ENCODE measurements at places on chromosomes 4 and X.

DNA sequence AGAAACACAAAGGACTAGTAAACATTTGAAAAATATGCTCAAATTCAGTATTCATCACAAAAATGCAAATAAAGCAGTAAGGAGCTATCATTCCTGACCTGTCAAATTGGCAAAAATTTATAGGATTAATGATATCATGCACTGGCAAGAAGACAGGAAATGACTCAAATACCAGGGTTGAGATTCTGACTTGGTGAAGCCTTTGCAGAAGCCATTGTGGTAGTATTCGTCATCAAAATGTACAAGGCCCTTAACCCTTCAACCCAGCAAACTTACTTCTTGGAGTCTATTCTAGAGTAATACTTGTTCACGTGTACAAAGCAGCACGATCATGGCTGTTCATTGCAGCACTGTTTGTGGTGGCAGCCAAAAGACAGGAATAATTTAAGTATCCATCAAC is 132.4 kb downstream of the ENOX2 start:
- no peak for DNase-seq

DNA sequence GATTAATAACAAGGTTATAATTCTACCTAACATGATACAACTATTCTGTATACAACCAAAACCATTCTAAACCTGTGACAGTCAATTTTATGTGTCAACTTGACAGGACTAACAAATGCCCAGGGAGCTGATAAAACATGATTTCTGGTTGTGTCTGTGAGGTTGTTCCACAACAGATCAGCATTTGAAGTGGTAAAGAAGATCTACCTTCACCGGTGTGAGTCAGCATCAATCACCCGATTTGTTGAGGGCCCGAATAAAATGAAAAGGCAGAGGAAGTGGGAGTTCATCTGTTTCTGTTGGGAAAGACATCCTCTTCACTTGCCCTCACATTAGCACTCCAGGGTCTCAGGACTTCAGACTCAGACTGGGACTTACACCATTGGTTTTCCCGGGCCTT is 187.9 kb downstream of the MAB21L2 start:
- DNase-seq = no peak

- peak; percentile 14 for DNase-seq
Measured at GRCh38 chrX:39149761-39150160, 348.5 kb downstream of the MID1IP1 start.

GRCh38 chr4:125787707-125788106 is 473.0 kb downstream of the FAT4 start:
- no peak for DNase-seq

GRCh38 chr4:41748571-41749475 is at the start of gene PHOX2B:
Gene PHOX2B (minus strand): TSS chr4:41748725. CDS start chr4:41748610, 115 bp downstream.
- DNase-seq = no peak

GRCh38 chr4:109655396-109655795 is 47.8 kb downstream of the CASP6 start:
- DNase-seq = no peak

GRCh38 chr4:102356562-102357202 is 11.4 kb upstream of the SLC39A8 start:
- no peak for DNase-seq

- peak; percentile 3 for DNase-seq
Measured at GRCh38 chrX:19017271-19017670, 33.4 kb upstream of the PHKA2 start.

DNA sequence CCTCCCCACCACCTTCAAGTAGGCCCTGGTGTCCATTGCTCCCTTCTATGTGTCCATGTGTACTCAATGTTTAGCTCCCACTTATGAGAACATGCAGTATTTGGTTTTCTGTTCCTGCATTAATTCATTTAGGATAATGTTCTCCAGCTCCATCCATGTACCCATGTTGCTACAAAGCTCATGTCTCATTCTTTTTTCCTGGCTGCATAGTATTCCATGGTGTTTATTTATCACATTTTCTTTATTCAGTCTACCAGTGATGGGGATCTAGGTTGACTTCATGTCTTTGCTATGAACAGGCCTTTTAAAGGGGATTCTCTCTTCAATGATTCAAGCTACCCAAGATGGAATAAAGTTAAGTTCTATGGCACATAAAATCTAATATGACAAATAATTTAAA is 119.6 kb downstream of the PPP3CA start:
- no peak for DNase-seq

GRCh38 chrX:53347948-53348347 is 66.6 kb upstream of the IQSEC2 start:
- DNase-seq = no peak

DNA sequence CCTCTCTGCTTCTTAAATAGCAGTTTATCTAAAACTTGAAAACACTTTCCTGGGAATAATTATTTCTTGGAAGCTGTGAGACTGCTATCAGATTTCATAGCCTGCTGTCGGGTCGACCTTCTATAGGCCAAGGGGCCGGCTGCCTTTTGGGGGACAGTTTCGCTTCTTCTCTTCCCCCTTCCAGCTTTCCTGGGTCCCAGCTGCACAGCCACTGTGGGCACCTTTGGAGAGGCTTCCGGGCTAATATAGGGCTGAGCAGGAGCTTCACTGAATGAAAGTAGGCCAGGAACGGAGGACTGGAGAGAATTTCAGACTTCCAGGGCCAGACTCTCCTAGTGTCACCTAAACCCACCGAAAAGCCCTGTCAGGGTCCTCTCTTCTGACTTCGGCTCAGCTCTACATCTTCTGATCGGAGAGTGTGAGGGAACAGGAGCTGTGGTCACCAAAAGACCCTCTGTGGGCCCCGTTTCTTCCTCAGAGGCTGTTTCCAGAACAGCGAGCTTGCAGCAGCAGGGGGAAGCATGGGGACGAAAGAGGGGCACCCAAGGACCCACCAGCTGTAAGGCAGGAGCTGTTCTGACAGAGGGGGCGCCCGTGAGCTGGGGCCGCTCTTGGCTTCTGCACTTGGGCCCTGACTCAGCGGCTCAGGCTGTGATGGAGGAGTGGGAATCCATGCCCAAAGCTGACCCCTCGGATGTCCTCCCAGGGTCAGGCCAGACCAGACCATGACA is 620.6 kb downstream of the BCOR start:
- DNase-seq = peak; percentile 4

DNA sequence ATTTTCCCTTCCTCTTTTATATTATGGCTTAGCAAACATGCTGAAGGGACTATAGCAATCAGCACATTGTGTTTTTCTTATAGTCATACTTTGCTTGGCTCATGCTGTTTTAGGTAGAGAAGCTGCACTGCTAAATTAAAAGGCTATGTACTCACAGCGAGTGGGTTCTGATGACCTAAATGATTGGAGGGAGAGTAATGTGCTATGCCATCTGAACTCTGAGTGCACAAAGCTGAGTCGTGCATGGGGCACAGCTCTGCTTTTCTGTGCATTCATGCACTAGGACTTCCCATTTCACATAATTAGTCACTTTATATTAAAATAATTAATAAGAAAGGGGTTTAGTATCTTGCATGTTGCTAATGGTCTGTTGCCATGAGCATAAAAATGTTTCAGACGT is 132.7 kb upstream of the ADGRL3 start:
- no peak for DNase-seq

GRCh38 chr4:45692131-45692735 is 431.6 kb downstream of the GABRG1 start:
- DNase-seq = no peak

DNA sequence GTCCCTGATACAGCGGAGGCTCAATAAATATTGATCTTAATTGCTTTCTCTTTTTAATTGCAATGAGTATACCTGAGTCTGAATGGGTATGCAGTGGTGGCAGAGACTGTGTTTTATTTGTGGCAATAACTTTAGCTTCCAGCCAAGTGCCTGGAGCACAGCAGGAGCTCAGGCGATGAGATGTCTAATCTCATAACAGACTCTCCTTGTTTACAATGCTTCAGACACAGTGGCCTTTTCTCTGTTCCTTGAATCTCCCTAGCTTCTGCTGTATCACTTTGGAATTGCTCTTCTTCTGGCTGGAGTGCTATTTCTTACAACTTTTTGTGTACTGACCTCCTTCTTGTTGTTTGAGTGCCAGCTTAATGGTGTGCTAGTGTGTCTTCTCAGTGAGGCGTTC is 91.5 kb upstream of the UNC5C start:
- DNase-seq = no peak

DNA sequence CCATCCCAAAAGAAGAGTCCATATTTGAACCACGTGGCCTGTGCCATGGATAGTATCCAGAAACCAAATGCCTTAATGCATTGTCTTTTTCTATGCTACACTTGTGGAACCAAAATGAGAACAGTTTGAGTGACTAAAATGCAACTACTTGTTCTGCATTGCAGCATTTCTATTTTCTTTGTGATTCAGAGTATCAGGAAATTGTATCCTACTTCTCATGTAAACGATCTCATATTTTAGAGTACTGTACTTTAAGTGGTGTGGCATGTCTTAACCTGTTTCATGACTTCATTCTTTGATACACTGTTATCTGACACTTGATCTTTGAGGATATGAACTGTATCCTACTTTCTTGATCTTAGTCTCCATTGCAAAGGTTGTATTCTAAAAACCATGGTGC is 167.2 kb upstream of the WDR1 start:
- no peak for DNase-seq

GRCh38 chr4:181748581-181748980 is 494.6 kb upstream of the TENM3 start:
- DNase-seq = no peak

DNA sequence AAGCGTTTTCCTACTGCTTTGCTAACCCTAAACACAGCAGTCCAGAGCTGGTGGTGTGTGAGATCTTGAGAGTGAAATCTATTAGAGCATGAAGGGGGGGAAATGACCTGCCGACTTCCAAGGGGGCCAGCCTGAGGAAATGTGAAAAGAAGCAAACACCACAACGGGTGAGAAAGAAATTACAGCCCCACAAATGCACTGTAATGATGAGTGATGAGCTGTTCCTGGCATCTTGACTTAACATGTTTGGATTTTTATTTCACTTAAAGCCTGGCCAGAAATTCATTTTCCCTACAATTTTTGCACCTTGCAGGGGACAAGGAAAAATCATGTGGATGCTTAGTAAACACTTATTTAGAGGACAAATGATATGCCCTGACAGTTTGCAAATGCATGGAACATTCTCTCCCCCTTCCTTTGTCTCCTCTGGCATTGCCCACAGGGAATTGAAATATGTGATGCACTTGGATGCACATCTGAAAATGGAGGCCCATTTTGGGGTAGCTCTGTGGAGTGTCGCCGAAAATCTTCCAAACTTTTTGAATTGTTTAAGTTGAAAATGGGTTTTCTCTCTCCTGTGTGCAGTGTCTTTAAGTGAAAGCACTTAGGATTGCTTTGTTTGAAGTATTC is 84.3 kb upstream of the TMEM150C start:
- no peak for DNase-seq

DNA sequence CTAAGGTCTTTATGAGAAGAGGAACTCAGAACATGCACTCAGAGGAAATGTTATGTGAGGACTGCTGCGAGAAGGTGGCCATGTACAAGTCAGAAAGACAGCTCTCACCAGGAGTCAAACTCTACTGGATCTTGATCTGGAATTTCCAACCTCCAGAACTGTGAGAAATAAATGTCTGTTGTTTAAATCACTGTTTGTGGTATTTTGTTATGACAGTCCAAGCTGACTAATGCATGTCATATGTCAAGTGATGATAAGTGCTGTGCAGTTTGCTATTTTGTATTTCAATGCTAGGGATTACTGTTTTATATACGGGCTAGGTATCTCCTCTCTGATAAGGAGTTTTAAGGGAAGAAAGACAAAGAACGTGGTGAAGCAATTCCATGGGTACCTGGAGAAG is 162.3 kb downstream of the CPEB2 start:
- no peak for DNase-seq

GRCh38 chr4:189420572-189420971 is 520.1 kb upstream of the FRG1 start:
- DNase-seq = no peak

GRCh38 chr4:10879411-10880110 is 195.0 kb upstream of the CLNK start:
- DNase-seq = no peak

Data from germinal center (tissue), 1 donor.